Uterus (tissue), 4 donors: ENCODE measurements at places on chromosomes 7 and 10. TPM values are rescaled to one million over a fixed set of nuclear protein-coding genes. Genes with fewer than 3 reads are reported as not detected.

- DNase-seq, result no peak
Measured at GRCh38 chr10:98307916-98308541, 40.0 kb upstream of the LOXL4 start.

DNA sequence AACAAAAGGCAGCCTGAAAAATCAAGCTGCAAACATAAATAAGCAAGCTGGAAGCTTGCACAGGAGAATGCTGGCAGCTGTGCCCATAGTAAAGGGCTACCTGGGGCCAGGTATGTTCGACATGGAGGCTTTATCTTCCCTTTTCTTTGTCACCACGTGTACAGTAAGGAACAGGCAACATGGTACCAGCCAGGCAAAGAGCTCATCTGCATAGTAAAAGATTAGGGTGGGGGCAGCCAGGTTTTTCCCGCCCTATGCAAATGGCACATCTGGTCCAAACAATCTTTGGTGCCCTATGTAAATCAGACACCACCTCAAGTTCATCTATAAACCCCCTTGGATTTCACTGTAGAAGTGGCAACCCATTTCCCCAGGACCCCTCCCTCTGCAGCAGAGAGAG is 625.1 kb downstream of the TYW1 start:
- no peak for DNase-seq

DNA sequence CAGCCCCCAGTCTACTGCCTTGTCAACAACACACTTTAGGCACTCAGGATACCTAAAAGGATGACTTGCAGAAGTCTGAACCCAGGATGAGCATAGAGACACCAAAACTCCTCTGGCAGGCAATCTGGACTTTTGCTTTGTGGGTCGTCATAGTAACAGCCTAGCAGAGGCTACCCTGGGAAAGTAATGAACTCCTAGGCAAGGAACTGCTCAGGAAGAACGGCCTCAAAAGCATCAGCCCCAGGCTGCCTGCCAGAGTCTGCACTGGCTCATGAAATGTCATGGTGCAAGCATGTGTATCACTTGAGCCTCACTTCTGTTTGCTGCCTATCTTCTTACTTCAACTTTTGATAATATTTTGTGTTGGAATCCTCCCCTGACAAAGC is 715.1 kb downstream of the GRID1 start:
- no peak for DNase-seq

GRCh38 chr7:97022491-97023306 is 1.9 kb downstream of the DLX5 start:
- no peak for DNase-seq

- DNase-seq, result no peak
Measured at GRCh38 chr10:101968940-101969321, 87.0 kb downstream of the ARMH3 start.

GRCh38 chr10:133030781-133031180 is 56.9 kb upstream of the ADGRA1 start:
- DNase-seq, result no peak

DNA sequence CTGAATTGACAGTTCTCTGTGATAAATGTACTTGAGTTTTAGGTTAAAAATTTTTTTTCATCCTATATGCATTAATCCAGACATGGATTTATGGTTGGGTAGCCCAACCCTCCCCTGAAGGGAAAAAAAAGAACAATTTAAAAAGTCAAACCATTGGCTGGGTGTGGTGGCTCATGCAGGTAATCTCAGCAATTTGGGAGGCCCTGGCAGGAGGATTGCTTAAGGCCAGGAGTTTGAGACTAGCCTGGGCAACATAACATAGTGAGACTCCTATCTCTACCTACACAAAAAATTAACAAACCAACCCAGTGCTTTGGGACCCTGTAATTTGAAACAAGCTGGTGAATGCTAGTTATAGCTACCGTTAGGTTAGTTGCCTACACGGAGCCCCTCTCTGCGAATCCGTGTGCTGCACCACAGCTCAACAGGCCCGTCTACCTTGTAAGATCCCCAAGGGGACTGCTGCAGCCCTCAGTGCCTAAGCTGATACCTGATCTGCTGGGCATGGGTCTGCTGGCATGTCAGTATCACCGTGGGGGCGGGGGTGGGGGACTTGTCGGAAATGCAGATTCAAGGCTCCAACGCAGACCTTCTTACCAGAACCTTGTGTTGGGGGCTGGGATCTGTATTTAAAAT is 32.8 kb downstream of the TSPAN14 start:
- no peak for DNase-seq

DNA sequence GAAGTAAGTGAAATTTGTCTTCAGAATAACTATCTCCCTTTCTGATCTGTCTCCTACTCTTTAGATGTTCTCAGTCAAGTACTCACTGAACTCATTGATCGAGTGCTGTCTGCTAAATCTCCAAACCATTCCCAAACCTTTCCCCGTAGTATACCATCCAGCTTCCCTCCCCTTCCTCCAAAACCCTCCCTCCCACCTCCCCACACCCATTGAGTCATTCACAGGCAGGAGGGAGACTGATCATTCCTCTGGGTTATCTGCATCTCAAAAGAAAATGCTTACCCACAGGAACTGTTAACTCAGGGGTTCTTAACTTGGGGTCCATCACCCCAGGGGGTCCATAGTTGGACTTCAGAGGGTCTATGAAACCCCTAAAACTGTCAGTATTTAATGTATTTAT is 37.4 kb downstream of the GOT1 start:
- no peak for DNase-seq

- DNase-seq, result peak; percentile 40
Measured at GRCh38 chr10:129023082-129023481, 444.0 kb upstream of the MGMT start.

DNA sequence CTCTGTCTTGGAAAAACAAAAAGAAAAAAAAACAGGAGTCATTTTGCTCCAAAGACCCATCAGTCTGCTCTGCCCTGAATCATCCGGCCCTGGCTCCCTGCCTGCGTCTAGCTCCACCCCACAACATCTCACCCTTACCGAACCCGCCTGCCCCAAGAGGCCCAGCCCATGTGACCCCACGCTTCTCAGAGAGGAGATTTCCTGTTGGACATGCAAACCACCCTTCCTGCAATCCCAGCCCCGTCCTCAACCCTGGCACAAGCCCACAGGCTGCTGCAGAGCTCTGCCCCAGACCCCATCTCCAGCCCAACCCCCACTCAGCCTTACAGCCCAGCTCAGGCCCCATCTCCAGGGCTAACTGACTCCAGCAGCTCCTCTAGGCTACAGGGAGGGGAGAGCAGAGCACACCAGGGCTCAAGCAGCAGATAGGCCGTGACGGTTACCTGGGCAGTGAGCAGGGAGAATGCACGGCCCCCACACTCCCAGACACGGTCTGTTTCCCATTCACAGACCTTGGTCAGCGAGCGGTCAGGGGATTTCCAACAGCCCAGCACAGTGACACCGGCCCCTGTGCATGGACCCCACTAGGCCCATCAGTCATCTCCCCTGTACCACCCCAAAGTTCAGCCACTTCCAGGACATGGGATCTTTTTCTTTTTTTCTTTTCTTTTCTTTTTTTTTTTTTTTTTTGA is 69.9 kb upstream of the GTF2I start:
- DNase-seq, result peak; percentile 89

DNA sequence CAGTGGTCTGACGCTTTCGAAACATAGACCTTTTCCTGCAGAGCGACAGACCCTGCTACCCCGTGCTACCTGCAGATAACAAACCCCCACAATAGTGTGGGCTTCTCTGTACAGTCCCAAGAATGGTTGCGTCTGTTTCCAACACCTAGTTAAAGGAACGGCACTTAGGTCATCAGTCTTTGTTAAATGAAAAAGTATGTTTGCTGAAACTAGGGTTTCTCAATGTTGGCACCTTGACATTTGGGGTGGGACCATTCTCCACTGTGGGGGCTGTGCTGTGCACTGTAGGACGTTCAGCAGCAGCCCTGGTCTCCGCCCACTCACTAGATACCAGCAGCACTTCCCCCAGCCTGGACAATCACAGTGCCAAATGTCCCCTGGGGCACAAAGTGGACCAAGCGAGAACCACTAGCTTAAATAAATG is 13.7 kb downstream of the TECTB start:
- DNase-seq, result no peak

- no peak for DNase-seq
Measured at GRCh38 chr10:78864761-78865537, 203.8 kb upstream of the ZMIZ1 start.

- DNase-seq, result no peak
Measured at GRCh38 chr7:131074043-131074442, 253.6 kb upstream of the MKLN1 start.

GRCh38 chr10:14439451-14440259 is 108.9 kb upstream of the FRMD4A start:
- no peak for DNase-seq

GRCh38 chr7:139674752-139675126 is 103.1 kb downstream of the HIPK2 start:
- no peak for DNase-seq

DNA sequence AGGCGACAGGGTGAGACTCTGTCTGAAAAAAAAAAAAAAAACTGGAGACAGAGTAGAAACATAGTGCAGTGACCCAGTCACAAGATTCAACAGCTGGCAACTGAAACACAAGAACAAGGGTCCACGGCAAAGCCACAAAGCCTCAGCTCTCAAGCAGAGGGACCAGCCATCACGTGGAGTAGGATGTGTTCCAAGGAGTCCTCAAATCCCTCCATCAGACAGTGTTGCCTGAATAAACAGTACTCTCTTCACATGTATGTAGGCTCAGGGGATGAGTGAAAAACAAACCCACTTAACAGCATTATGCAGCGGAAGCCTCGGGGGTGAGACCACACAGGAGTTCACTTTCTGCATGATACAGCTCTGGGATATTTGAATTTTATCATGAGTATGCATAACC is 62.0 kb downstream of the SLIT1 start:
- no peak for DNase-seq

DNA sequence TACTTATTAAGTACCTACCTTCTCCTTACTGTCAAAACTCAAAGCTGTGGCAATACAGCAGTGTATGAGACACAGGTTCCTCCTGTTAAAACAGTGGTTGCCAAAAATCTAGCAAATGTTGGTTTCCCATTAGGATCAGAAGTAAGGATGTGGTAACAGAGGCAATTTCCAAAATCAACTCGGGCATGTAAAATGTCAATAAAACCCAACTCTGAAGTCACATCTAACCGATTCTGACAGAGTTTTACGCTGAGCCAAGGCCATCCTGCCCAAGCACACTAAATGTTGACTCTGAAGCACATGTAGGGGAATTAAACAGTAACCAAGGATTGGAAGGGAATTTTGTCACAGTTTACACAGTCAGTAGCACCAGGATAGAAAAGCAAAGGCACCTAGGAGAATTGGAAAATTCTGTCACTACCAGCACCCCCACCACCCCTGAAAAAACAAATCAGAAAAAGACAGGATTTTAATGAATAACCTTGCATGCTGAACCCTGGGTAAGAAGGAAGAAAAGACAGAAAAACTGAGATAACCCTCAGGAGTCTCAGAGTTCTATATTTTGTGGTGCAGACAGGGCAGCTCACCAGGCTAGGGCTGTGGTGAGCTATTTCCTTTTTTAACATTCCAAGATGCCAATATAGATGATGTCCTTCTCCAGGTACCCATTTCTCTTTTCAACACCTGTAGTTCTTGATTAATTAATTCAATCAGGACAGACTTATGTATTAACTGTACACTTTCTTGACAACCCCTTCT is 119.5 kb downstream of the DOCK4 start:
- DNase-seq, result no peak

DNA sequence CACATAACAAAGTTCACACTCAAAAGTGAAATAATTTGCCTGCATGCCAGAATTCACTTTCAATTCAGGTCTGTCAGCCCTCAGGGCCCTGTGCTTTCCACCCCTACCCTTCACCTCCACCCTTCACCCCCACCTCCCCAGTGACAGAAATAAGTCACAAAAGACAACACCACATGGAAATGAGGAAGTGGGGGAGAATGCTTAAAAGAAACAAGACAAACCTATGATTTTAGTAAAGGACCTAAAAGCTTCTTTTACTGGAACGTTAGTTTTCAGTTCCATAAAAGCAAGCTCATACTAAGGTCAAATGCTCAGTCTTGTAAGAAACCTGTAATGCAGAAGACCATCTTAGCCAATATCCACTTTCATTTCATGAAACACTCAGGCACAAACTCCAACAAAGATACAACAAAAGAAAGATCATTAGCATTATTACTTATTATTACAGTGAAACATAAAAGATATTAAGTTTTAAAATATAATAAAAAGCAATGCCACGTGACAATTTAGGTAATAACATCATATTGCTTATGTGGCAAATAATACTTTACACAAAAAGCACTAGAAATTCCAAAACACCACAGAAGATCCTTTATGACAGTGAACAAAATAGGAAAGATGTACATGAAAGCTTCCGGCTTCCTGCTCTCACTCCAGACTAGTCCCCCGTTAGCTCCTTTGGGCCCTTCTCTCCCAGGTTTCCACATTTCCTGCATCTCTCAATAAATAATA is 112.1 kb downstream of the LMBR1 start:
- DNase-seq, result no peak

MOGAT3 gene
- not detected for total RNA-seq

PIK3CG gene
- total RNA-seq, result 8.7 TPM

DNA2 gene
- 20.7 TPM for total RNA-seq

ECHS1 gene
- 48.8 TPM for total RNA-seq

TMEM196 gene
- total RNA-seq, result not detected

OR6B1 gene
- not detected for total RNA-seq

SYNPO2L gene
- total RNA-seq, result not detected

CCNY gene
- total RNA-seq, result 61.3 TPM
